ENCODE measurements at places on chromosomes 7 and 10.

DNA sequence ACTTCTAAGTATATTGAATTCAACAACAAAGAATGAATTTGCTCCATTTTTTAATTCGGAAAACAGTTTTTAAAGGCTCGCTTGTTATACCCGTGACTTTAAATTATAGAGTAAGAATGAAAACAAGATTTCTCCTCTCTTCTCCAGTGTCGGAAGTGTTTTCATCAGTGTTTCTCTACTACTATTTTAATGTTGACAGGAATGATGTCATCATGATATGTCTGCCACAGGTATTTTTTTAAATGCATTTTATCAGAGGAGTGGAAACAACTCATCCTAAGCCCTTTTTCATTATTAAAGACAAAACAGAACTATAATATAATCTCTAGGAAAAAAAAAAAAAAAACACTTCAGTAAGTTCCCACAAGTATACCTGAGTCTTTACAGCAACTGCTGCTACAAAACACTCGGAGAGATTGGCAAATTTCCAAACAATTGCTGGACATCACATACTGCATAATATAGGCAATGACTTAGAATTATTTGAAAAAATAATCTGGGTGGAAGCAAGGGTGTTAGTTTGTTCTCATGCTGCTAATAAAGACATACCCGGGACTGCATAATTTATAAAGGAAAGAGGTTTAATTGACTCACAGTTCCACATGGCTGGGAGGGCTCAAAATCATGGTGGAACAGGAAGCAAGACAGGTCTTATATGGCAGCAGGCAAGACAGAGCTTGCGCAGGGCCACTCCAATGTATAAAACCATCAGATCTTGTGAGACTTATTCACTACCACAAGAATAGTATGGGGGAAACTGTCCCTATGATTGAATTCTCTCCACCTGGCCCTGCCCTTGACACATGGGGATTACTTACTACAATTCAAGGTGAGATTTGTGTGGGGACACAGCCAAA, 4.8 kb upstream of the RNF32 start:
- DNase-seq, result no peak

DNA sequence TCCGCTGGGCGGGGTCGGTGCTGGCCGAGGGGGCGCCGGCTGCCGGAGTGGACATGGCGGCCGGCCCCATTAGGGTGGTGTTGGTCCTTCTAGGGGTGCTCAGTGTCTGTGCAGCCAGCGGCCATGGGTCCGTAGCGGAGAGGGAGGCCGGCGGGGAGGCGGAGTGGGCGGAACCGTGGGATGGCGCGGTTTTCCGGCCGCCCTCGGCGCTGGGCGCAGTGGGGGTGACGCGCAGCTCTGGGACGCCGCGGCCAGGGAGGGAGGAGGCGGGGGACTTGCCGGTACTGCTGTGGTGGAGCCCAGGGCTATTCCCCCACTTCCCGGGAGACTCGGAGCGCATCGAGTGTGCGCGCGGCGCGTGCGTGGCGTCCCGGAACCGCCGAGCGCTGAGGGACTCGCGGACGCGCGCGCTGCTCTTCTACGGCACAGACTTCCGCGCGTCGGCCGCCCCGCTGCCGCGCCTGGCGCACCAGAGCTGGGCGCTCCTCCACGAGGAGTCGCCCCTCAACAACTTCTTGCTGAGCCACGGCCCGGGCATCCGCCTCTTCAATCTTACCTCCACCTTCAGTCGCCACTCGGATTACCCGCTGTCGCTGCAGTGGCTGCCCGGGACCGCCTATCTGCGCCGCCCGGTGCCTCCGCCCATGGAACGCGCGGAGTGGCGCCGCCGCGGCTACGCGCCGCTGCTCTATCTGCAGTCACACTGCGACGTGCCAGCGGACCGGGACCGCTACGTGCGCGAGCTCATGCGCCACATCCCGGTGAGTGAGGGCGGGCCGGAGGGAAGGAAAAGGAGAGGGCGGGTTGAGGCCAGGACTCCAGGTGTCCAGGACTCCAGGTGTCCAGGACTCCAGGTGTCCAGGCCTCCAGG, 9.3 kb upstream of the CHCHD1 start:
- peak; percentile 37 for DNase-seq

GRCh38 chr7:30083334-30083733, 51.5 kb upstream of the MTURN start:
- no peak for DNase-seq

GRCh38 chr7:22900784-22901183, 78.1 kb upstream of the TOMM7 start:
- no peak for DNase-seq

GRCh38 chr7:108614896-108615295, 45.2 kb downstream of the DNAJB9 start:
- no peak for DNase-seq

GRCh38 chr10:123567984-123568739, 98.0 kb upstream of the GPR26 start:
- no peak for DNase-seq

DNA sequence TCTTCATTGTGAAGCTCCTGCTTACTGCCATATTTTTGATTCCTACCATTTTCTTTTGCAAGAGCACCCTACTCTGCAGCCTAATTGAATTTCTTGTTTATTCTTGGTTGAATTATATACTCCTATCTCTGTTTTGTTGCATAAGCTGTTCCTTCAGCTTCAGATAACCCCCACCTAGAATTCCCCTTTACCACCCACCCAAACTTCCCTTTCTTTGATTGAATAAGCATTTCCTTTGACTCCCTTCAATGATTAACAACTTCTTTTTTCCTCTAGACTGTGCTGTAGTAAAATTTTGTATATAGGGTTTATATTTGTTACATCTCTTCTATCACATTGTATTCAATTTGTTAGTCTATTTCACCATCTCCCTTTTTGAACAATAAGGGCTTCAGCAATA, 168.1 kb downstream of the GPR37 start:
- DNase-seq, result no peak

DNA sequence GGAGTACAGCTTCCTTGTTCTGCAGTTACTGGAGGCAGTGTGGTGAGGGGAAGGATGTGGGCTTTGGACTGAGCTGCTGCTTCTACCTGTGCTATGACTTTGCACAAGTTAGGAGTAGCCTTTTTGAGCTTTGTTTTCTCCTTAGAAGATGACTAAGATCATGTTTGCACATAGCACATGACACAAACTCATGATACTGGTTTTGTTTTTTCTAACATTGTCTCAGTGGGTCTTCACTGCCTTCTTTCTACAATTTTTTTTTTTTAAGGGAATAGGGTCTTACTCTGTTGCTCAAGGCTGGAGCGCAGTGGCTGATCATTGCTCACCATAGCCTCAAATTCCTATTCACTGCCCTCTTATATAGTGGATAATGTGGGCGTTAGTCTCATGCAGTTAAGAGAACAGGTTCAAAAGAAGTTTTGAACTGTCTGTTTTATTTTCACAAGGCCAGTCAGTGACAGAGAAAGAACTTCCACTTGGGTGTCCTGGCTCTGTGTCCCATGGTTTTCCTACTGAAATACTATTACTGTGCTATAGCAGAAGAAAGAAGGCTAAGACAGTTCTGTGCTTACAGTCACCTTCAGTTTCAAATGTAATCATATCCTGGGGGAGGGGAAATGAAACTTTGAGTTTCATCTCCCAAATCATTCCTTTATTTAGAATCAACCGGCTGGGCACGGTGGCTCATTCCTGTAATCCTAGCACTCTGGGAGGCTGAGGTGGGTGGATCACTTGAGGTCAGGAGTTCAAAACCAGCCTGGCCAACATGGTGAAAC, 72.0 kb downstream of the KAT6B start:
- DNase-seq, result no peak

DNA sequence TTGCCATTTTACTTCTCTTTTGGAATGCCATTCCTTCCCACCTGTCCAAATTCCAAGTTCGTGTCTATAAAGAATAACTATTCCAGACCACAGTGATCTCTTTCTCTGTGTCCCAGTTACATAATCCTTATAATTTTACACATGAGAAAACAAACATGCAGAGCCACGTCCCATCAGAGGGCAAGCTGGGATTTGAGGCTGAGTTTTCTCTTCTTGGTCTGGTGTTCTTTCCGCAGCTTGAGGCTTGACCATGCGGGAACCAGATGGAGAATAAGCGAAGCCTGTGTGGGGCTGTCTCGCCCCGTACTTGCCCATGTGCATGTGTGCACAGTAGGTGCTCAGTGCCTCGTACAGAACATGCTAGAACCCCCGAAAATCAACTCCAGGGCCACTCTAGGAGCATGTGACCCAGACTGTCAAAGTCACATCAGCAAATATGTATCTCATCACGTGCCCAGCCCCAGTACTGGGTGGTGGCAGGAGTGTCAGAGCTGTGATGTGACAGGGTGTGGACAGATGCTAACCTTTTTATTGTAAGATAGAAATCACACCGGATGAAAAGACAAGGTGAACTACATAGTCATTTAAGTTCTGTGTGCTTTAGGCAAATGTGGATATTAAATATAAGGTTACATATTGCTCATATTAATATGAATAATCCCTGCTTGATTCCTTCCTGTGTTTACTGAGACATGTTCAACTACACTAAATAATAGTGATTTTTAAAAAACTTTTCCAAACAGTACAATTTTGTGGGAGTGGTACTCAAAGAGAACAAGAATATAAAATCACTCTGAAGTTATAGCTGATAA, 3.2 kb downstream of the INSIG1 start:
- DNase-seq, result no peak

DNA sequence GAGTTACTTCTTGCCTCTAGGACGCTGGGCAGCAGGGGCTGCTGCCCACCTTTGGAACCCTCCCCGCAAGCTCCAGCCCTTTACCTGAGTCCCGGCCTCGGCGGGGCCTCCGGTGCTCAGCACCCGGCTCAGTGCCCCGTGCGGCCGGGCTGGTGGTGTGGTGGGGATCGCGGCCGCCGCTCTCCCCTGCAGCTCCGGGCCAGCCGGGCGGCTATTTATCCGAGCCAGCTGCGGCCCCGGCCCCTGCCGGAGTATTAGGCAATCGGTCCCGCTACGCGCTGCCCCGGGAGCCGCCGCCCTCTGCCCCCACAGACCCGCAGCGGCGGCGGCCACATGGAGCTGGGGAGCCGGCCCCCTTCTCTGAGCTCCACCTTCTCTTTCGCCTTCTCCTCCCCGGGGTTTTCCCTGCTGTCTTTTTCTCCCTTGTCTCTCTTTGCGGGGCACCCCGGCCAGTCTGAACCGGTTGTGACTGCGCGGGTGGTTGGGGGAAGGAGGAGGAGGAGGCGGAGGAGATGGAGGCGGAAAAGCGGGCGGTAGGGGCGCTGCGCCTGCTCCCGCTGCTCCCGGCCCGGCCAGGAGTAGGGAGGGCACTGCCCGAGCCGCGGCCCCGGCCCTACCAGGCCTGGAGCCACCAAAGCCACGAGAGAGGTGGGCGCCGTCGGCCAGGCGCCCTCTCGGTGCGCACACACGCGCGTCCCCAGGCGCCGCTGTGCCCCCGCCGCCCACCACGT, at the start of gene SLC16A9:
TSS of gene SLC16A9 (minus strand) at position 456 of the 731 bp plus-strand sequence. CDS start 25,559 bp downstream, outside the sequence.
- DNase-seq, result no peak

DNA sequence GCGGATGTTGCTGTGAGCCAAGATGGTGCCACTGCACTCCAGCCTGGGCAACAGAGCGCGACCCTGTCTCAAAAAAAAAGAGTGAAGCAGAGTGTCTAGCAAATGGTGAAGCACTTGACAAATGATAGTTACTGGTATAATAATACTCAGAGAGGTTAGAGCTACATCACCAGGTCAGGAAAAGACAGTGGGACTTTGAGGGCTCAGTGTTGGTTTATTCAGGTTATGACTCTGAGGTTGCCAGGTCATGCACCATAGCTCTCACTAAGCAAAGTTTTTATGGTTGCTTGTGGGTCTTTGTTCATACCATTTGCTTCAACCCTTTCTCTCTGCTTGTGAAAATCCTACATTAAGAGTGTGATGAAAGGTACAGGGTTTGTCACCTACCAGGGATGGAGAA, 13.6 kb downstream of the MRPS33 start:
- DNase-seq, result no peak

DNA sequence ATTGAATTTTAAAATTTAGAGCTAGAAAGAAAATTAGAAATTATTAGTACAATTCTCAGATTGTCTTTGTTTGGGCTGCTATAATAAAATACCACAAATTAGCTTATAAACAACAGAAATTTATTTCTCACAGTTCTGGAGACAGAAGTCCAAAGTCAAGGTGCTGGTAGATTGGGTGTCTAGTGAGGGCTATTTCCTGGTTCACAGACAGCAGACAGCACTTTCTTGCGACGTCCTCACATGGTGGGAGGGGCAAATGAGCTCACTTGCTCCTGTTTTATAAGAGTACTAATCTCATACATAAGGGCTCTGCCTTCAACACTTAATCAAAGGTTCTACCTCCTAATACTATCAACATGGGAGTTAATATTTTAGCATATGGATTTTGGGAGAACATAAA, 134.1 kb downstream of the MDFIC start:
- no peak for DNase-seq

GRCh38 chr7:116799916-116800315, 62.5 kb upstream of the CAPZA2 start:
- DNase-seq, result no peak

- DNase-seq, result no peak
Observed at GRCh38 chr10:17004801-17005380, 124.7 kb downstream of the CUBN start.

GRCh38 chr7:11668727-11669126, 163.3 kb downstream of the THSD7A start:
- no peak for DNase-seq

DNA sequence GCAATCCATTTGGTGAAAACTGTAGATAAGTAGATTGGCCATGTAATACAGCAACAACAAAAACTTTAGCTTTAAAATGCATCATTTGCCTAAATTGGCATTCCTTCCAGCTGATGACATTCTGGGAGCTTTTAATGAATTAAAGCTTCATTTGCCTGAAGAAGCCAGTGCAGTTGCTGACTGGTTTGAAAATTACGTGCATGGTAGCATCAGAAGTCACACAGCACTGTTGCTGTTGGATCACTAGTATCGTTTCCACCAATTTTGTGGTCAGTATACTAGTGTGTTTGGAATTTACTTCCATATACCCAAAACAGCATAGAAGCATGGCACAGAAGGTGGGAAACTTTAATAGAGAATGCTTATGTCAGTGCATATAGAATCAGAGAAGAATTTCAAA, 194.9 kb downstream of the ETV1 start:
- no peak for DNase-seq

- no peak for DNase-seq
Observed at GRCh38 chr10:116255886-116256751, 16.9 kb downstream of the GFRA1 start.

Measured in AG09309 (cell line).